ENCODE measurements at places on chromosomes 11 and 22. TPM values are rescaled to one million over a fixed set of nuclear protein-coding genes. Genes with fewer than 3 reads are reported as not detected.

DNA sequence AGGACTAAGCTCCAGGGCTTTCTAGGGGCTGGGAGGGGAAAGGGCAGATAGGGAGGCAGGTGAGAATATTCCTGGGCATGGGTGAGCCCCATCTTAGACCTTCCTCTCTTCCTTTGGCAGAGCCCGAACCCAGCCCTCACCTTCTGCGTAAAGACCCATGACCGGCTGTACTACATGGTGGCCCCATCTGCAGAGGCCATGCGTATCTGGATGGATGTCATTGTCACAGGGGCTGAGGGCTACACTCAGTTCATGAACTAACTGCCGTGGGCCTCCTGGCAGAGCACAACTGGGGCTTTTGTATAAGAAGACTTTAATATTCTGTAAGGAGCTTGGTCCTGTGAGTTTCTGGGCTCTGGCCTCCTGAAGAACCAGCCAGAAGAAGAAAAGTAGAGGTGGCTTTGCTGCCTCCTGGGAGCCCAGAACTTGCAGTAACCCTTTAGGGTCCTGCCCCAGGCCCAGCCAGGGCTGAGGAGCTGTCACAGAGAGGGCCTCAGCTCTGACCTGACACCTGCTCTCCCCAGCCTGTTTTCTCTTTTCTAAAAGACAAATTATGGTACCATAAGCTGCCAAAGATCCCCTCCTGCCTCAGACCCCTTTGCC is 22.8 kb downstream of the TREH start:
- no peak for DNase-seq

DNA sequence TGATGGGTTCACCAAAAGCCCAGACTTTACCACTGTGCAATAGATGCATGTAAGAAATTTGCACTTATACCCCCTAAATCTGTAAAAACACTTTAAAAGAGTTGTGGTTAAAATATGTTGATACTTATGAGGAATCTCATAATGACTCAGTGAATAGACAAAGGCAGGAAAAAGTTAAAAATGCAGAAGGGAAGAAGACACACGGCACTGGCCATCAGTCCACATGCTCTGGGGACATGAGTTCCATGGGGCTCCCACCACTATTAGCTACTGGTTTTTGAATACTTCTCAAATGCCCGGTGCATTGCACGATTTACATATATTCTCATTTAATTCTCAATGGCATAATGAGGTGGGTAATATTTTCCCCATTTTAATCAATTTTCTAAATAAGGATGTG is 59.3 kb upstream of the BLID start:
- DNase-seq, result no peak

Gene CST6
- 9.9 TPM for polyA plus RNA-seq

Gene ANO1
- 1.3 TPM for polyA plus RNA-seq

Gene OR4C12
- not detected for polyA plus RNA-seq
